Inflammatory macrophage treated with lipopolysaccharide for 1 hour (primary cell): ENCODE measurements at places on chromosomes 5 and 9.

DNA sequence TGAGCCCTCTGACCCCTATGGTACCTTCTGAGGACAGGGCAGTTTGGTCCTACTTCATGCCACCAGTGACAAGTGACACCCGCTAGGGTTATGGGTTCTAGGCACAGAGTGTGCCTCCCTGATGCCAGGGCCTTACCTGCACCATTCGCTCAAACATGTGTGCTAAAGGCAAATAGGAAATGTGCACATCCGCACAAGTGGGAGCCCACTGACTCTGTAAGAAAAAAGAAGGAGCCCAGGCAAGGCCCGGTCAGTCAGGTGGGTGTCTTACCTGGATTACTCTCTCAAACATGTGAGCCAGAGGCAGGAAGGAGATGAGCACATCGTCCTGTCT, 29.1 kb upstream of the MEIKIN start:
- DNase-seq: no peak

GRCh38 chr9:136117291-136117915, 1.3 kb downstream of the TMEM250 start:
- no peak for DNase-seq

GRCh38 chr5:109655841-109656240, 33.9 kb upstream of the MAN2A1 start:
- no peak for DNase-seq

DNA sequence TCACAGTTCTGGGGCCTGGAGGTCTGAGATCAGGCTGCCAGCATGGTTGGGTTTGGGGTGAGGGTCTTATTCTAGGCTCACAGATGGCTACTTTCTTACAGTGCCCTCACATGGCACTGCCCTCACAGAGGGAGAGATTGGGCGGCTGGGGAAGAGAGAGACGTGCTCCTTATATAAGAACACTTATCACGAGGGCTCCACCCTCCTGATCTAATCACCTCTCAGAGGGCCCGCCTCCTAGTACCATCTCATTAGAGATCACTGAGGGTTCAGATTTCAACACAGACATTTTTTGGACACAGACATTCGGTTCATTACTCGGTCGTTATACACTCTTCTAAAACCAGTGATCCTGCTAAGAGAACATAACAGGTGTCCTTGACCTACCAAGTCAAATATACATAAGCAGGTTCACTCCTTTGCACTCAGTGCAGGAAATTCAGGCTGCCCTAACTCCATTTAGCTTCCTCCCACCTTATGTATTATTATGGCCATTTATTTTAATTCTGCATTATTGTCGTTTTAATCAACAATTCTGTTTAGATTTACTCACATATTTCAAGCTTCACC, 121.7 kb downstream of the ICE1 start:
- no peak for DNase-seq

GRCh38 chr5:5270958-5271785, 131.0 kb downstream of the ADAMTS16 start:
- DNase-seq: no peak

- no peak for DNase-seq
These were observed 41.5 kb upstream of the LARP1 start for GRCh38 chr5:154713615-154714125.

DNA sequence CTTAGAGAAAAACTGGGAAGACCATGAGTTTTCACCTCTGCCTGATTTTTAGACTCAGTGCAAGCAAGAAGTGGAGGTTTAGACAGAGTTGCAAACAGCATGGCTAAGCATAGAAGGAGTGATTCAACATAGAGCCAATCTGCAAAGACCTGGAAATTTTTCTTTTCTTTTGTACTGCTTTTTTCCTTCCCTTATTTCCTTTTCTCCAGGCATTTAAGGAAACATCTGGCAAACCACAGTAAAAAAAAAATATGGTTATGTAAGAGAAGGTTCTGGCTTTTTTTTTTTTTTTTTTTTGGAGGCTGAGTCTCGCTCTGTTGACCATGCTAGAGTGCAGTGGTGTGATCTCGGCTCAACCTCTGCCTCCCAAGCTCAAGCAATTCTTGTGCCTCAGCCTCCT, 16.6 kb upstream of the DCAF12 start:
- no peak for DNase-seq

DNA sequence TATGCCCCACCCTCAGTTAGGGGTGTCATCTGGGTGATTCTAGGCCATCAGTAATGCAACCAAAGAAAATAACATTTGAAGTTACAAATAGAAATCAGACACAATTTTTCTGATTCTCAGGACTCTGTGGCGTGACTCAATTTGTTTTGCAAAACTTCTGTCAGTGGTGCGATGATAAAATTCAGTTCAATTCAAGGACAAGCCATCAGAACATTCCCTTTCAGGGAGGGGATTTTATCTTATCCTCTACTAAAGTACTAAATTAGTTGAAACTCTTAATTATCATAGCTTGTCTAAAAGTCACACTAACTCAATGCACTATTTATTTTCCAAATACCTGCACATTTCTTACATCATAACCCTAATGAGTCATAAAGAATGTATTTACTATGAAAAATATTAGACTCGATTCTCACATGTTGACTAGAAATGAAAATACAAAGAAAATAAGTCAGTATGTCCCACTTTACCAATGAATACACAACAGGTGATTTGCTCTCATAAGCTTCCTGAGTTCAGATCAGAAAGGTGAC, 28.2 kb downstream of the HTR4 start:
- no peak for DNase-seq

DNA sequence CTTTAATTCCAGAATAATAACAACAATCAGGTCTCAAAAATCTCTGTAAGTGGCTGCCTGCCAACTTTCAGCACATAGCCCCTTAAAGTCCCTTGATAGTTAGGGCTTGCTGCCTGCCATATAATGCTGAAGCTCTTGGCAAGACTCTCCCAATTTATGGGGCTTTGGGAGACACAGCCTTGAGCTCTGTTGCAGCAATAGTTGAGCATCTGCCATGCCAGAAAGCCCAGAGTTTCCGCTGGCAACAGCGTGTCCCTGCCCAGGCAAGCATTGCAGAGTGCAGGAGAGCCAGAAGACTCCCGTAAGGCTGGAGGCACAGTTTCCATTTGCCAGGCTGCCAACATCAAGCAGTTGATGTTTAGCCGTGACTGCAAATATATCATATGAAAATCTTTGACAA, 678.5 kb upstream of the NUDT12 start:
- no peak for DNase-seq

GRCh38 chr5:5318426-5319190, 103.9 kb upstream of the ICE1 start:
- no peak for DNase-seq

- DNase-seq: no peak
These were observed 153.1 kb downstream of the GADD45G start for GRCh38 chr9:89757776-89758528.

DNA sequence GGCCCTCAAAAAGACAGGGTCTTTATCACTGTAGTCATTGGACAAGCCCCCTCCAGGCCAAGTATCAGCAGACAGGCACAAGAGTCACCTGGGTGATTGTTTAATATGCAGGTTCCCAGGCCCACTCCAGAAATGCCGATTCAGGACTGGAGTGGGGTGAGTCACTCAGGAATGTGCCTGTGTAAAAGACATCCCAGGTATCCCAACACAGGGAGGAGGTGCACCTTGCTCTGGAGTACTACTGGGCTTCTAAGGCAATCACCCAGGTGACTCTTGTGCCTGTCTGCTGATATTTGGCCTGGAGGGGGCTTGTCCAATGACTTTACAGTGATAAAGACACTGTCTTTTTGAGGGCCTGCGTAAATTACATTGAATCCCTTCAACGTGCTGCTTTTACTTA, 40.6 kb downstream of the ACTL7B start:
- no peak for DNase-seq

DNA sequence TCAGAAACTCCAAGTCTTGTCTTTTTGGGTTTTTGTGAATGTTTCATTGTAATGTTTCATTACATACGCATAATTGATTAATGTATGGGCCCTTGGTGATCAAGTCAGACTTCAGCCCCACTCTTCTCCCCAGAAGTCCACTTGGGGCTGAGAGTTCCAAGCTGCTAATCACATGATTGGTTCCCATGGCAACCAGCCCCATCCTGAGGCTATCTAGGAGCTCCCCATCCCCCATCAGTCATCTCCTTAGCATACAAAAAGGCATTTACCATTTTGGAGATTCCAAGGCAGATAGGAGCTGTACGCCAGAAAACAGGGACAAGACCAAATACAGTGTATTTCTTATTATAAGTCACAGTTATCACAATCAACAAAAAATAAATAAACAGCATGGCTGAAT, 22.9 kb upstream of the SYK start:
- no peak for DNase-seq

DNA sequence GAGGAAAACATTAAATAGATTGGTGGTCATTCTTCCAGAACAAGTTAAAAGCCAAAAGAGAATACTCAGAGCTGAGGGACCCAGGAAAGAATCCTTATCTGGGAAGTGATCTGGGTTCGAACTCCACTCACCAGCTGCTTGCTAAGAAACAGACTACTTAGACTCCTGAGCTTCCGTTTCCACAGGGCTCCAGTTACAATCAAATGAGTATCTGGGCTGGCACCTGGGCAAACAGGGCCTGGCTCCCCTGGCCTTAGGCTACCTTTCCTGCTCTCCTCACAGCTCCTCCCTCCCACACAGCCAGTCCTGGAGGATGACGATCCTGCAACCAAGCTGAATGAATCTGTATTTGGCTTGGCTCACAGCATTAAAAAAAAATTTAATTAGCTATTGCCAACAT, 2.5 kb downstream of the MAPK9 start:
- no peak for DNase-seq

DNA sequence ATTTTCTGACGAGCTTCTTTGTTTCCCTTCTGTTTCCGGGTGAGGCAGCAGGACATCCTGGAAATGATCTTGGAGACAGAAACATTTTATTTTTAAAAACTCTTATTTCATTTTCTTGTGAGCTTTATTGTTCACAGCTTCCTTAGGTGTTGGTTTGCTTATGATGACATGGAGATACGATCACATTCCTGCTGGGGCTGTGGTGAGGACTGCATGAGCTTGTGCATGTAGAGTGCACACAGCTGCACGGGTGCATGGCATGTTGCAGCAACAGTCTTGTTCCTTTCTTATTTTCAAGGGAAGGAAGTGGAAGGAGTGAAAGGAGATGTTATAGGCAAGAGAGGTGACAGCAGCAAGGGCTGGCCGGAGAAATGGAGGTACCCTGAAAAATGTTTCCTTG, 1.2 kb downstream of the BTNL8 start:
- no peak for DNase-seq

GRCh38 chr5:57476601-57477056, 6.0 kb downstream of the ACTBL2 start:
- DNase-seq: no peak

- DNase-seq: no peak
These were observed 156.9 kb upstream of the FST start for GRCh38 chr5:53323511-53323910.

DNA sequence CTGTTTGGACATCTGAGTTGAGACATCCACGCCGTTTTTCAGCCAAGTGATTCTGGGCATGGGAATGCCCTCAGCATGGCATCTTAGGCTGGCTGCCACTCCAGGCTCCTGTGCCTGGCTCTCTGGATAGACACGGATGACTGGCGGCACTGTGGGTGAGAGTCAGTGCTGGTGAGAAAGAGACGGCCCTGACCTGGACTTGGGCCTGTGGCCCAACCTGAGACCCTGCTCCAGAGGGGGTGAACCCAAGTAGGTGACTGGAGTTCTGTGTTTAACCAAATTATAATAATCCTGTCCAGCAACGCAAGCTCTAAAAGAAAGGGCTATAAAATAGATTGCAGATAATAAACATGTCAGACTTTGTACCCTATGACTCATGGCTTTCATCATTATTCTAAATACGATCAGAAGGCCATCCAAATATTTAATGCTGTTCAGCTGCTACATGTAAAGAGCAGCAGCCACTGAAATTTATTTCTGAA, 173.9 kb downstream of the HSPA4 start:
- DNase-seq: no peak

GRCh38 chr9:8809741-8810140, 1010.2 kb upstream of the DMAC1 start:
- no peak for DNase-seq

GRCh38 chr9:75027187-75028107, 646 bp downstream of the CARNMT1 start:
- peak; percentile 36 for DNase-seq

- no peak for DNase-seq
These were observed 43.1 kb downstream of the PRR16 start for GRCh38 chr5:120507197-120507596.

- peak; percentile 31 for DNase-seq
These were observed 871 bp downstream of the TRIO start for GRCh38 chr5:14143841-14144585.

DNA sequence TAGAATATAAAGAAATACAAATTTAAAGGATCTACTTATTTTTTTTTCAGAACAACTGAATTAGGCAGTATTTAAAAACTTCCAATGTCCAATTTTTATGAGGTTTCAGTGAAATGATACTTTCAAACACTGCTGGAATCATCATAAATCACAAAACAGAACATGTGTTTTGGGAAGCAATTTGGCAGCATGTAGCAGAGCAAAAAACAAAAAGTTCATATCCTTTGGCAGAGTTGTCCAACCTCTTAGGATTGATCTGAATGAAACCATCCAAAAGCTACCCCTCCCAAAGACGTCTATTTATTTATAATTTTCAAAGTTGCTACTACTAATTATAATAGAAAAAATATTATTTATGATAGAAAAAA, 192.4 kb upstream of the PUM3 start:
- no peak for DNase-seq

GRCh38 chr5:93352186-93352585, 228.8 kb downstream of the NR2F1-AS1 start:
- DNase-seq: no peak

GRCh38 chr9:19243366-19244033, 13.0 kb downstream of the DENND4C start:
- no peak for DNase-seq

DNA sequence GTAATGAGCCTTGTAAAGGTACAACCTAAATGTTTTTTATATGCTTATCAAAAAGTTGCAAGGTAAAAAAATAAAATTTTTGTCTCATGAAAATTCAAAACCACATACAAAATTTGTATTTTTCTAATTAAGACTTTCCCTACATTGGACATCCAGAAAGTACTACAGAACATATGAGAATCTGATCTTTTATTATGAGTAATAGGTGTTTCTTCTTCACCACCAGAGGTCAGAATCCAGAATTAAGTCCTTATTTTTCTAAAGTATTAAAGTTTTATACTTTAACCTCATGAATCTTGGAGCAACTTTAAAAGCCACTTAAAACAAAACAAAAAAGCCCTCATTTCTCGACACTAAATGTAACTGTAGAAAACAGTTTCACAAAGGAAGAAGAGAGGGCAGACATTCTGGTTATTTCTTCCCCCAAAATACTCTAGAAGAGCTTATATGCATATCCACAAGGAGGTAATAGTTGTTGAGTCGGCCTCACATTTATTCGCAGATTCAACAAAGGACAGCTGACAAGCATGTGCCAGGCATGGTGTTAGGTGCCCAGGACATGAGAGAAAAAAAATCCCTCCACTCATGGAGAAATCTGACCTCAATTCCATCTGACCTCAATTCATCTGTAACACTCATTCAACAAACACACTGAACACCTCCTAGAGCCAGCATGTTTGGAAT, 69.3 kb downstream of the MLLT3 start:
- no peak for DNase-seq
